A375 (cell line): ENCODE measurements at places on chromosomes 5 and 9. TPM values are rescaled to one million over a fixed set of nuclear protein-coding genes. Genes with fewer than 3 reads are reported as not detected.

KIF4B gene
- total RNA-seq: 0.03 and 0.04 TPM in 2 replicates

TAF1L gene
- total RNA-seq: 0.04 TPM in 1 of 2 replicates, not detected in the other

FOXD4L4 gene
- 0.03 TPM in 1 of 2 replicates, not detected in the other for total RNA-seq

KIF27 gene
- 1.3 and 3.0 TPM in 2 replicates for total RNA-seq

SPINK4 gene
- not detected in 2 replicates for total RNA-seq

MROH2B gene
- total RNA-seq: not detected in 2 replicates

LCN1 gene
- total RNA-seq: not detected in 2 replicates

ANKRD20A1 gene
- total RNA-seq: 0.49 and 1.2 TPM in 2 replicates

FBP1 gene
- not detected in 2 replicates for total RNA-seq

CYSRT1 gene
- 0.29 and 0.98 TPM in 2 replicates for total RNA-seq

C5orf58 gene
- total RNA-seq: 0.58 and 6.4 TPM in 2 replicates

TMEM252 gene
- not detected in 2 replicates for total RNA-seq

SPINK7 gene
- total RNA-seq: not detected in 2 replicates

PCDHAC2 gene
- total RNA-seq: 3.9 and 5.3 TPM in 2 replicates

GZMA gene
- not detected in 2 replicates for total RNA-seq

OR1J2 gene
- 0.49 TPM in 1 of 2 replicates, not detected in the other for total RNA-seq

HK3 gene
- not detected in 2 replicates for total RNA-seq

DIAPH1 gene
- total RNA-seq: 52.1 and 55.8 TPM in 2 replicates

FPGS gene
- 85.7 and 115 TPM in 2 replicates for total RNA-seq

RNF208 gene
- 0.61 and 1.5 TPM in 2 replicates for total RNA-seq
